ENCODE measurements at places on chromosomes 11 and 22.

GRCh38 chr11:65651339-65651588 is 11.5 kb downstream of the RELA start:
- no peak for DNase-seq

DNA sequence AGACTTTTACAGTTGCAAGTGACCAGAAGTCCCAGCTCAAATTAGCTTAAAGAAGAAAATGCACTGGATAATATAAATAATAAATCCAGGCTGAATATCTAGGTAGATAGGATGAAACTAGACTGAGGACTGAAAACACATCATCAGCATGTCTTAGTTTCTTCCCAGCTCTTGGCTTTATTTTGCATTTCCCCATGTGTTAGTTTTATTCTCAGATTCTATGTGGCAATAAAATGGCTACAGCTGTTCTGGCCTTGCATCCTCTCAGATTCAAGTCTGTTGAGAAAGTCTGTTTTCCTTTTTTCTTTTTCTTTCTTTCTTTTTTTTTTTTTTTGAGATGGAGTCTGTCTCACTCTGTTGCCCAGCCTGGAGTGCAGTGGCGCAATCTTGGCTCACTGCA is 22.6 kb upstream of the CAT start:
- no peak for DNase-seq

DNA sequence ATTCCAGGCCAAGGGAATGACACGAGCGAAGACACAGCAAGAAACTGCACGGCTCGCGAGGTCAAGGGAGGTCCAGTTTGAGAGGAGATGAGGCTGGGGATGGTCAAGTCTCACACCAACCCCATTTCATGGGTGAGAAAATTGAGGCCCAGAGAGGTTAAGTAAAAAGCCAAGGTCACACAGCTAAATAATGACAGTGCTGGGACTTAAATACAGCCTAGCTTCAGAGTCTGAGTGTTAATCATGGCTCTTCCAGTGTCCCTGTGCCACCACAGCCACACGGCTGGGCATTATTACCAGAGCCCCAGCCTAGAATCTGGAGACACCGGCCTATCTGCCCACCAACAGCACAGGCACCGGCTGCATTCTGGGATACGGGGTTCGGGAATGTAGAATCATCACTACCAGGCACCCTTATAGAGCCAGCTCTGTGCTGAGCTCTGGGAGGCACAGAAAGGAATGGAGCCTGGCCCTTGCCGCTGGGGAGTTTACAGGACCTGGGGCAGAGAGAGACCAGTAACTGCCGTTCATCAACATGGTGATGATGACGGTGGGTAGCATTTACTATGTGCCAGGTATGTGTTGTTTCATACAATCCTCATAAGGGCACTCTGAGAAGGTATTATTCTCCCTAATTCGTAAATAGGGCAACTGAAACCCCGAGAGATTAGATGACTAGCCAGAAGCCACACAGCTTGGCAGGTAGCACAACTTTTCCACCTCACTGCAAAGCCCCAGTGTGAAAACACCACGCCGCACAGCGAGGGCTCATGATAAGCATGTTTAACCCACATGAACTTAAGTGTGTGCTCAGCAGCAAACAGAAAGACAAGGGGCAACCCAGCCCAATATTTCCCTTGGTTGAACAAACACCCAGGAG is 51.8 kb downstream of the CD6 start:
- DNase-seq: peak; percentile 82

- no peak for DNase-seq
Measured at GRCh38 chr11:121829159-121829643, 286.8 kb downstream of the BLID start.
